ENCODE measurements at places on chromosomes 3 and 15.

GRCh38 chr3:188899881-188900280, 271.9 kb upstream of the TPRG1 start:
- no peak for DNase-seq

GRCh38 chr3:13057282-13058040, 15.8 kb downstream of the IQSEC1 start:
- no peak for DNase-seq

GRCh38 chr15:99976811-99977271, 243.6 kb upstream of the LYSMD4 start:
- DNase-seq, result peak; percentile 88

DNA sequence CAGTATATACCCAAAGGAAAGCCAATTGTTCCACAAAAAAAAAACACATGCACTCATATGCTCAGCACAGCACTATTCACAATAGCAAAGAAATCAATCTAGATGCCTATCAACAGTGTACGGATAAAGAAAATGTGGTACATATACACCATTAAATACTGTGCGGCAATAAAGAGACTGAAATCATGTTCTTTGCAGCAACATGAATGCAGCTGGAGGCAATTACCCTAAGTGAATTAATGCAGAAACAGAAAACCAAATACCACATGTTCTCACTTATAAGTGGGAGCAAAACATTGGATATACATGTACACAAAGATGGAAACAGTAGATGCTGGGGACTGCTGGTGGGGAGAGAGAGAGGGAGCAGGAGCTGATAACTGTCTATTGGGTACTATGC, 124.2 kb upstream of the AADACL2 start:
- no peak for DNase-seq

DNA sequence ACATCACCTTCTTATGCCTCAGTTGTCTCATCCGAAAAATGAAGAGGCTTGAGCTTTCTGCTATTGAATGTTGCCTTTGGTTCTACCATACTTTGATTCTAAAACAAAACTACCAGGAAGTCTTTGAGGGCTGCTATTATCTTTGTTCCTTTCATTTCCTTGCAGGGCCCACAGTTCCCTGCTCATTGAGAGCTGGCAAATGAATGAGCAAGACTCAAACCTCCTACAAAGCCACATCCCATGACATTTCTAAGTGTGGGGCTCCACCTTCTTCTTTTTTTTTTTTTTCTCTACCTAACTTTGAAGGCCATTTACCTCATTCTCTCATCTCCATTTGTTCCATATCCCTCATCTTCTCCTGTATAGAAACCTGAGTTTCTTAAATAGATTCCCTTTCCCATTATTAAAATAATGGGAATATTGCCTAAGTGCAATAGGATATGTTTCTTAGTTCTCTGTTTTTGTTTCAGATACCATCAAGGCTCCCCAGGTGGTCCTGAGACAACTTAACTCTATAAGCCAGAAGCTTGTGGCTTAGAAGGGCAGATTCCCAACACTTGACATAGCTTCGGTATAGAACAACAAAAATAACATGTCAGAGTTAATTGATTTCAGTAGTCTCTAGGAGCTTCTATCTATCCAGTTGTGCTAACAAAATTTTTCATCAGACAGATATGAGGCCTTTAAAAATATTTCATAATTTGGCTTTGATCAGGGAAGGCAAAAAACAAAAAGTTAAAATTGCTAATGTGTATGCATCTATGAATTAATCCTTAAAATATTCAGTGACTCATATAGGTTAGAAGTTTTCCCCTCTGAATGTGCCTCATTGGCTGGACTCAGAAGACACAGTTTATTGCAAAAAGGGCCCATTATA, 951.6 kb downstream of the TUSC7 start:
- peak; percentile 12 for DNase-seq

DNA sequence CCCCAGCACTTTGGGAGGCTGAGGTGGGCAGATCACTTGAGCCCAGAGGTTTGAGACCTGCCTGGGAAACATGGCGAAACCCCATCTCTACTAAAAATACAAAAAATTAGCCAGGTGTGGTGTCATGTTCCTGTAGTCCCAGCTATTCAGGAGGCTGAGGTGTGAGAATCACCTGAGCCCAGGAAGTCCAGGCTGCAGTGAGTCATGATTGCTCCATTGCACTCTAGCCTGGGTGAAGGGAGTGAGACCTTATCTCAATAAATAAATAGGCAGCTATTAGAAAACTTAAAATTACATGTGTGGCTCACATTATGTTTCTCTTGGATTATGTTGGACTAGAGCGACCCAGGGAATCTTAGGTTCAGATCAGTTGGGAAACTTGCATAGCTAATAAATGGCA, 69.7 kb downstream of the RPLP1 start:
- peak; percentile 36 for DNase-seq

- DNase-seq, result peak; percentile 66
Observed at GRCh38 chr3:147699175-147699838, 290.1 kb downstream of the ZIC1 start.

DNA sequence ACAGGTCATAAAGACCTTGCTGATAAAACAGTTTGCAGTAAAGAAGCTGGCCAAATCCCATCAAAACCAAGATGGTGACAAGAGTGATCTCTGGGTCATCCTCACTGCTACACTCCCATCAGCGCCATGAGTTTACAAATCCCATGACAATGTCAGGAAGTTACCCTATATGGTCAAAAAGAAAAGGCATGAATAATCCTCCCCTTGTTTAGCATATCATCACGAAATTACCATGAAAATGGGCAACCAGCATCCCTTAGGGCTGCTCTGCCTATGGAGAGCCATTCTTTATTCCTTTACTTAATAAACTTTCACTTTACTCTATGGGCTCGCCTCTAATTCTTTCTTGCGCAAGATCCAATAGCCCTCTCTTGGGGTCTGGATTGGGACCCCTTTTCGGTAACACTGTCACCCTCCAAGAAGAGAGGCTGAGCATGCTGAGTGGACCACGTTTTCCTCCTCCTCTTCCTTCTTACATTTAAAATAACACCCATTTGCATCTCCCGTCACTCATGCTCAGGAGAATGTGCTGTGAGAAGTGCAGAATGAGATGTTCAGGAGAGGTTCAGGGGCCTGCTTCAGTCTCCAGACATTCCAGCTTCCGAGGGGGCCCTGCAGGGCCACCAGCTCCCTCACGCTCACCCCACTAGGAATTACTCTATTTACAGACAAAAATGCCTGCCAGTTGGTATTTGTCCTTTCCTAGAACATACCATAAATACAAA, 47.3 kb downstream of the NSMCE3 start:
- DNase-seq, result no peak

GRCh38 chr15:67019069-67019468, 46.3 kb upstream of the SMAD3 start:
- no peak for DNase-seq

GRCh38 chr15:92705764-92706163, 50.2 kb upstream of the FAM174B start:
- no peak for DNase-seq

GRCh38 chr3:139772539-139773500, 95.0 kb upstream of the NMNAT3 start:
- peak; percentile 26 for DNase-seq

DNA sequence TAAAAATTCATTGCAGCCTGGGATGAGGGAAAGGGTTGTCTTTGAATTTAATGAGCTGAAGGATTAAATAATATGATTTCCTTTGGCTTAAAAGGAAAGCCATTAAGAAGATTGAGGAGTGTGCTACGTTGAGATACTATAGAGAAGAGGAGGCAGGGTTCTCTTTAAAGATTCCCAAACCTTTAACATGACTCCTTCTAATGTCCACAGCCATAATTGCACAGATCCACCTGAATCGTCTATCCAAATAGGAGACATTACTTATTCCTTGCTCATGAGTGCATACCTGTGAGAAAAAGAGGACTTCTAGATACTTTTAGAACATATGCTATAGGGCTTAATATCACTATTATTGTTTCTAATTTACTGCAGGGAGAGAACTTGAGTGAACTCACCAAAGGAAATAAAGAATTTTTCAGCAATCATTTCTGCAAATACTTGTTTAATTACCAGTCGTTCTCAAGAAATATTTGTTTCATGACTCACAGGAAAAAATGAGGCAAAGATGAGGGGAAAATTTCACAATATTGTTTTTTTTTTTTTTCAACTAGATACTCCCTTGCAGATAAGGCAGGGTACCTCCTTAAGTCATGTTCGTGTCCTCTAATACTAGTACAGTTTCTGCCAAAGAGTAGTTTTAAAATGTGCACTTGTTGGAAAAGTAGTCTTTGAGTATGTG, 8.9 kb upstream of the SUCNR1 start:
- DNase-seq, result peak; percentile 64

GRCh38 chr3:12396471-12396870, 87.8 kb upstream of the TSEN2 start:
- no peak for DNase-seq

DNA sequence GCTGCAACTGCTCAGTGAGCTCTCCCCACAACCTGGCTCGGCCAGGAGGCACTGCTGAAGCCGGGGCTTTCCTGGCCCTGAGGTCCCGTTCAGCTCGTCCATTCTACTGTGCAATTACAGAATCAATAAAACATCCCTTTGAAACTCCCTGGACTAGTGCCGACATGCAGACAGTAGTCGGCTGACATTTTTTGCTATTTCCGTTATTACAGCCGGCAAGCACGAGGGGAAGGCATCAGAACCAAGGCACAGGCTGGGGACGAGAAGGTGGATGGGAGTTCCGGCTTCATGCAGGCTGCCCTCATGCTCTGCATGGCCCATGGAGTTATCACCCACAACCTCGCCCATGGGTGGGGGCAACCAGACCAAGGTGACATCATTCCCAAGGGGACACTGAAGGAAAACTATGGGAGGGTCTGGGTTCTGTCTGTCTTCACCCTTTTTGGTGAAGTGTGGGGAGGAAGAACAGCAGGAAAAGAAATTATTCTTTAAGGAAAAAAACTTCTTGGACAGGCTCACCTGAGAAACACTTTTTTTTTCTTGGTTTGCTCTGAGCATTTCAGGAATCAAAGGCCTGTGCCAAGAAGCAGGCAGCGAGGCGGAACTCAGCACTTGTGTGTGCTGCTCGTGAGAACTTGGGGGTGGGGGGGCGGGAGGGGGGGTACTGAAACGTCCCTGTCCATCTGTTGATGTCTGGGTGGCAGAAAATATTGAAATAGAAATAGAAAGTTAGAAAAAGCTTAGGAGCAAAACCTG, 154.5 kb downstream of the FOXP1 start:
- peak; percentile 93 for DNase-seq

GRCh38 chr3:107943786-107944523, 146.9 kb downstream of the CD47 start:
- no peak for DNase-seq

GRCh38 chr15:45094358-45094730, 19.6 kb downstream of the DUOX2 start:
- DNase-seq, result no peak

DNA sequence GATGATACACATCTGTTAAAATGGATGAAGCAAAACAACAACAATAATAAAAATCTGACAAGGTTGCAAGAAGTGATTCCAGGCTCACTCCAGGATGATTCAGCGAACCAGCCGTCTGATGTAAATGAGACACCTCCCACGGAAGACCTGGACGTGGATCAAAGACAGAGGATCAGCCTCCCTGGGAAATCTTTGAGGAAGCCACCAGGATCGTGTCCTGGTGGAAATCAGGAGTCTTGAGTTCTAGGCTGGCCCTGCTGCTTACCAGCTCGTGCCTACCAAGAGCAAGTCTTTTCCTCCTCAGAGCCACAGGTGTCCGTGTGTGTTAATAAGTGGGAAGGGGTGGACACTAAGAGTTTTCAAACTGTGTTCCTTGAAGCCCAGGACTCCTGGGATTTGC, 15.3 kb upstream of the ADCY5 start:
- DNase-seq, result no peak

DNA sequence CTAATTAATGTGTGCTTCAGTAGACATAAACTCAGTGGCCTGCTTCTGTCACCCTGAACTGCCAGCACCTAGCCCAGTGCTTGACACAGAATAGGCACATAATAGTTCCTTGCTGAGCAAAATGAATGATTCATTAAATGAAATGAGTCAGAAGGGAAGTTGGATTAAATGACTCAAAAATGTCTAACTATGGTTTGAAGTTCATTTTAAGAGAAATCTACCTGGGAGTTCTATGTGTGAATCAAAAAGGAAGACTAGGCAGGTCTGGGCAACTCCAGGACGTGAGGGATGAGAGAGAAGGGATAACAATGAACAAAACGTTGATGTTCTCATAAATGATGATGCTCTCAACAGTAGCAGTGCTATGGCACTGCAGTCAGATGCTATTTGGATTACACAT, 175.0 kb downstream of the CFAP20DC start:
- peak; percentile 99 for DNase-seq

- peak; percentile 7 for DNase-seq
Observed at GRCh38 chr3:36011791-36012190, 368.5 kb upstream of the STAC start.

DNA sequence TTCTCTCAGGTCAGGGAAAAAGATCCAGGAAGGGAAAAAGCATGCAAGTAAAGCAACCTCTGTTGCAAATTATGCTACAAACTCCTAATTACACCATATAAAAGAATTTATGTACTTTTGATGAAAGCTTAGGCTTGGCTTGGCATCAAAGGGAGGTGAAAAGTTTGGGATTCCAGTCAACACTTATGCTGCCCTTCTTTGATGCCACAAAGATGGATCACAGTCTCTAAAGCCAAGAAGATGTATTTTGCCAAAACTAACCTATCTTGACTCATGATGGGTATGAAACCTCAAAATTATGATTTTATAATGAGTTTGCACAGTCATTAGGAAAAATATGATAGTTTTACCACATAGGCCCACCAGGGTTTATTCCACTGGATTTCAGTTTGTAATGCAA, 101.0 kb upstream of the CCDC80 start:
- DNase-seq, result no peak

Measured in foreskin keratinocyte (primary cell).